Heart right ventricle (tissue), 16 donors: ENCODE measurements at places on chromosomes 1 and 21.

- DNase-seq, result no peak
- H3K27ac ChIP-seq, result no peak overlapping the region
- no peaks in the 10 kb centered on the region for H3K27me3 ChIP-seq
- H3K4me3 ChIP-seq, result no peak overlapping the region
- H3K36me3 ChIP-seq, result no peaks in the 10 kb centered on the region
Measured at GRCh38 chr1:60222360-60223115, 149.0 kb upstream of the C1orf87 start.

DNA sequence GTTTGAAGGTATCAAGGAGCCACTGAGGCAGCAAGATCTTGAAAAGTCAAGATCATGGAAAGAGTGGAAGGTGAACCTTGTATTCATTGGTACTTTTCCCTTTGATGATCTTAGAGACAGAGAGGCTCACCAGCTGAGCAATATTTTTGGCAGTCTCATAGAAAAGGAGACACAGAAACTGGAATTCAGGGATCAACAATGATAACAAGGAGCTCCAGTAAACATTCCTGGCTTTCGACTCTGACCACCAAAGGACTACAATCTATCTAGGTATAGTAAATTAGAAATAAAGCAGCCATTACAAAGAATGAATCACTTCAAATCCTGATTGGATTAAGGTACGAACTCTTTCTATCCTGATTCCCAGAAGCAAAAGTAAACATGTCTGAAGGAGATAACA is 615.4 kb downstream of the KIF26B start:
- no peaks in the 10 kb centered on the region for H3K36me3 ChIP-seq
- H3K27me3 ChIP-seq, result no peaks in the 10 kb centered on the region
- peaks cover 5% of the 10 kb centered on the region for H3K4me1 ChIP-seq
- no peak overlapping the region for H3K4me3 ChIP-seq
- no peak overlapping the region for H3K27ac ChIP-seq

DNA sequence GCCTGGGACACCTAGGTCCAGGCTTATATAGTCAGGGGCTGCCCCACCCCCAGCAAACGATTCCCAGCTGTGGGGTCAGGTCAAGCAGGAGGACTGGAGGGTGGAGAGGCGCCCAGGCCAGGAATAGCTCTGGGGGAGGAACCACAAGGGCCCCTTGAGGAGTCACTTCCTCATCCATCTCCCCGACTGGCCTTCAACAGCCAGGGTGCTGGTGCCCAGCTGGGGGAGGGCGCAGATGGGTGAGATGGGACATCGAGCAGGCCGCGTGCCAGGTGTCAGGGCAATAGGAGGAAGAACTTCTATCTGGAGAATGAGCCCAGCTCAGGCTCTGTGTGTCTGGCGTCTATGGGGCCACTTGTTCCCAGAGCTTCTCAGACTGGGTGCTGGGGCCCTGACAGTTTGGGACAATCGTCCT is 208 bp upstream of the MYBPH start:
- H3K4me1 ChIP-seq, result peaks cover 26% of the 10 kb centered on the region
- DNase-seq, result peak; percentile 54
- H3K36me3 ChIP-seq, result no peaks in the 10 kb centered on the region
- no peaks in the 10 kb centered on the region for H3K27me3 ChIP-seq

DNA sequence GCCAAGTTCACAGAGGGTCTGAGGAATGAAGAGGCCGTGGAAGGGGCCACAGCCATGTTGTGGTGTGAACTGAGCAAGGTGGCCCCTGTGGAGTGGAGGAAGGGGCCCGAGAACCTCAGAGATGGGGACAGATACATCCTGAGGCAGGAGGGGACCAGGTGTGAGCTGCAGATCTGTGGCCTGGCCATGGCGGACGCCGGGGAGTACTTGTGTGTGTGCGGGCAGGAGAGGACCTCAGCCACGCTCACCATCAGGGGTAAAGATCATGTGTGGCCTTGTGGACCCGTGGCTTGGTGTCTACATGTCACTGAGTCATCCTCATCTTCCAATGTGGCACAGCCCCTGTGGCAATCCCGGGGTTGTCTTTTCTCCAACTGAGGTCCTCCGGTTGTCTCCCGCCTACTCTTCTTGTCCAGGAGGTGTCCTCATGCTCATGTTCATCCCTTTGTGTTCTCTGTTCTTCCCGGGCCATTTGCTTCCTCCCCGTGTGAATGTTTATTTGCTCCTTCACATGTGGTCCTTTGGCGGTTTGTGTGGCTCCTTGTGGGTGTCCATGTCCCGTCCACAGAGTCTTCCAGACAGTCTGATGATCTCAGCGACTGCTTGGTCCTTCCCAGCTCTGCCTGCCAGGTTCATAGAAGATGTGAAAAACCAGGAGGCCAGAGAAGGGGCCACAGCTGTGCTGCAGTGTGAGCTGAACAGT is 84.2 kb downstream of the OBSCN start:
- H3K36me3 ChIP-seq, result peaks cover 8% of the 10 kb centered on the region
- H3K27me3 ChIP-seq, result no peaks in the 10 kb centered on the region
- no peak for DNase-seq

GRCh38 chr1:227388214-227389168 is 70.2 kb upstream of the CDC42BPA start:
- no peaks in the 10 kb centered on the region for H3K4me1 ChIP-seq
- no peaks in the 10 kb centered on the region for H3K27me3 ChIP-seq
- DNase-seq, result no peak
- H3K36me3 ChIP-seq, result no peaks in the 10 kb centered on the region
- no peak overlapping the region for H3K4me3 ChIP-seq

- H3K36me3 ChIP-seq, result no peaks in the 10 kb centered on the region
- DNase-seq, result peak; percentile 66
- no peak overlapping the region for H3K4me3 ChIP-seq
- H3K27ac ChIP-seq, result no peak overlapping the region
Measured at GRCh38 chr1:9084906-9085305, 15.5 kb upstream of the SLC2A5 start.

DNA sequence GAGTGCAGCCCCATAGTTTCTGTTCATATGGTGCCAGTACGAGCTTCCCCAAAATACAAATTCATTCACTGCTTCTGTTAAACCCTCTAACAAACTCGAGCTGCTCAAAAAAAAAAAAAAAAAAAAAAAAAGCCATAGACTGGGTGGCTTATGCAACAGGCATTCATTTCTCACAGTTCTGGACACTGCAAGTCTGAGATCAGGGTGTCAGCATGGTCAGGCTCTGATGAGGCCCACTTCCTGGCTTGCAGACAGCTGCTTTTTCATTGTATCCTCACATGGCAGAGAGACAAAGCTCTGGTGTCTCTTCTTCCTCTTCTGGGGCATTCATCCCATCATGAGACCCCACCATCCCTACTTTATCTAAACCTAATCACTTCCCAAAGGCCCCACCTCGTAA is 121.6 kb downstream of the PTBP2 start:
- H3K27ac ChIP-seq, result no peak overlapping the region
- H3K4me1 ChIP-seq, result no peaks in the 10 kb centered on the region
- no peaks in the 10 kb centered on the region for H3K27me3 ChIP-seq
- DNase-seq, result no peak

DNA sequence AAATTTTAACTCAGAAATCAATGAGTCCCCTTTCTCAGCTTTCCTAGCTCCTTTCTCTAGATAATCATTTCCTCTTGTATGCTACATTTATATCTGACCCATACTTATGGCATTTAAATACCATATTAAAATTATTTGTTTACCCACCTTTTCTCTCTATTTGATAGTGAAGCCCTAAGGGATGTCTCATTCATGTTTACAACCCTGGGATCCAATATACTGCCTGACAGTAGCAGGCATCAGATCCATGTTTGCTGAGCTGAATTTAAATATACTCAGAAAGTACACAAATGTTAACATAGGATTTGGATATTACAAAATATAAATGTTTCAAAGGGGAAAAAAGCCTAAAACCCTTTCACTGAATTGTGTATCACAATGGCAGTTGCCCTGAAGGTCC is 26.5 kb downstream of the SCMH1 start:
- H3K36me3 ChIP-seq, result peaks cover 11% of the 10 kb centered on the region
- H3K4me1 ChIP-seq, result no peaks in the 10 kb centered on the region
- H3K27me3 ChIP-seq, result no peaks in the 10 kb centered on the region
- no peak overlapping the region for H3K4me3 ChIP-seq
- no peak overlapping the region for H3K27ac ChIP-seq

DNA sequence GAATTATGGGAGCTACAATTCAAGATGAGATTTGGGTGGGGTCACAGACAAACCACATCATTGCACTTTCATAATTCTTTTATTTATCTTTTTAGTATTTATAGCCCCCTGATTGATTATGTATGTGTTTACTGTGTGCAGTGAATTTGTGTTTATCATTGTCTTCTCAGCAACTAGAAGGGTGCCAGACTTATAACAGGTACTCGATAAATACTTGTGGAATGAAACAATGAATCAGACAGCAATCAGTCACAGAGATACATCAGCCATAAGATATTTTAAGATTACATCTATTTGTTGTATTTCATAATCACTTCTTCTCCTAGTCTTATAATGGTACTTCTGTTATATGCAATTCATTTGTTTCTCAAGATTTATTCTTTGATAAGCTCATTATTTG is 273.2 kb downstream of the PTPRC start:
- H3K36me3 ChIP-seq, result no peaks in the 10 kb centered on the region
- H3K27ac ChIP-seq, result no peak overlapping the region
- no peak overlapping the region for H3K4me3 ChIP-seq
- no peaks in the 10 kb centered on the region for H3K27me3 ChIP-seq
- DNase-seq, result no peak
- no peaks in the 10 kb centered on the region for H3K4me1 ChIP-seq
